ENCODE measurements at places on chromosomes 5 and 9. TPM values are rescaled to one million over a fixed set of nuclear protein-coding genes. Genes with fewer than 3 reads are reported as not detected.

GRCh38 chr9:135526089-135526729 lies 5.0 kb downstream of the LCN1 start:
- no peak for DNase-seq

DNA sequence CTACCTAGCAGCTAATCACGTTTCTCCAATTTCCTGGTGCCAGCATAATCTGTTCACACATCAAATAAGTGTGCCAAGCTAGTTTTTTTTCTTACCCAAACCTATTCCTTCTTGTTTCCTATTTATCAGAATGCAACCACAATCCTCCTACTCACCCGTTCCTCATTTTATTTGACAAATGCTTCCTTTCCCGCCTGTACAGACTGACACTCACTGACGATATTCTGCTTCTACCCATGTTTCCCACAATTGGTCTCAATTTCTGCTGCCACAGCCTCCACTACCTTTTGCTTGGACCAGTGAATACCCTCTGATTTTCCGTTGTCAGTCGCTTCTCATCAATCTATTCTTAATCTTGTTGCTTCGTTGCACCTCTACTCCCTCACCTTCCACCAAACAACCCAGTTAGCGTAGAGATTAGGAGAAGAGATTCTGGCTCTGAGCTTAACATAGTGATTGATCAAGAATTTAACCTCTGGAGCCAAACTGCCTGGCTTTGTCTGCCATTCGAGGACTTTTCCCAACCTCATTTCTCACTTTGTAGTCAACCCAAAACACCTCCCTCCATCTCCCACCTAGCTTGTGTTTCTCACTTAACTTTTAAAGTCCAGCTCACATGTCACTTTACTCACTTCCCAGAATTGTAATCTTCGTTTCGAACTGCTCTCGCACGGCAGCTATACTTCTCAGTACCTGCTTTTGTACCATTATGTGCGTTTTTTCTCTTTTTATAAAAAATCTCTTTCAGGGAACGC lies 729 bp upstream of the TMEM38B start:
- peak; percentile 33 for DNase-seq

DNA sequence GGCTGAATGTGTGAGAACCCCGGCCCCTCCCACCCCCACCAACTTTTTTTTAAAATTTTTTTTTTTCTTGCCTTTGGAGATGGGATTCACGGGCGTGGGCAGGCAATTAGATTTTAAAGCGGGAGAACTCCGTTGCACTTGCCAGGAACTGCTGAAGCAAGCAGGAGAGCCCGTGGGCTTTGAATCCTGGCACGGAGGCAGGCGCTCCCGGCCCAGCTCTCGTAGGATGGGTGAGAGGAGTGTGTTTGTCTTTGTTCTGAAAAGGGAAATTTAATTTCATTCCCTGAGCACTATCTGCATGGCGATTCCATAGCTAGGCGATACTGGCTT lies 54.3 kb upstream of the BOD1 start:
- no peak for DNase-seq

- peak; percentile 86 for DNase-seq
Measured at GRCh38 chr9:122904466-122904822, 715 bp downstream of the RC3H2 start.

- peak; percentile 13 for DNase-seq
Measured at GRCh38 chr5:141155540-141156374, 5.9 kb downstream of the PCDHB6 start.

DNA sequence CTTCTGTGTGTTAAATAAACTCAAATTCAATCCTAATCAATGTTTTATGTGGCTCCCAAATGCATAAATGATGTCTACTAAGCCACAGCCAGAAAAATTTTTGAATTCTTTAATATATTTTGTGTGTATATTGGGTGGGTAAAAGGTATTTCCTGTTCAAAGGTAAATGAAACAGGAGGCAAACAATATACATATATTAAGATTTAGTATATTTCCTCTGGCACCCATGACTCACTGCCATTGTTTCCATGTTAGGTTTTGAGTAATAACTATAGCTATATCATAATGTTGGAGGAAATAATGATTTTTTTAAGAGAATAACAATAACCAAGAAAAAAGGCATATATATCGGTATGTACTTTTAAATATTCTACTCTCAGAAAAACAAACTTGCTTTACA lies 1071.9 kb upstream of the CDH10 start:
- DNase-seq, result no peak

DNA sequence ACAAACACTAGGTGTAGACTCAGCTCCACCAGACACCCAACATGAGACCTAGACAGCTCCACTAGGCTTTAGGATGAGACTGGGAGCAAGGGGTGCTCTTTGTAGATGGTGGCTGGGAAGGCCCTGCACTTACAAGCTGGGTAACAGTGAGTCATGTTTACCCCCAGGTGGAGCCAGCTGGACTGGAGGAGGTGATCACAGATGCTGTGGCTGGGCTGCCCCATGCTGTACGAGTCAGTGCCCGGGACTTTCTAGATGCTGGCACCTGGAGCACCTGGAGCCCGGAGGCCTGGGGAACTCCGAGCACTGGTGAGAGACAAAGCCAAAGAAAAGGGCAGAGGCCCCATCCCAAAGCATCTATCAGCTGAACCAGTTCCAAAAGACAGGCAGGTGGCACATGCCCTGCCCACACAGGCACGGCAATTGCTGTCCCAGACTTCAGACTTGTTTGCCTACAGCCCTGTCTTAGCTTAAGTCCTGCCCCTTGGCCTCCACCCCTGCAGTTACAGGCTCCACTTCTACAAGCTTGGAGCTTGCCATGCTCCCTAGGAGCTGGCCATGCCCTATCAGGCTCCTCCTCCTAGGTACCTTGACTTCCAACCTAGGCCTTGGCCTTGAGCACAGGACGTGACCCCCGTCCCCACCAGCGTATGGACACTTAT lies 2.7 kb downstream of the CCL27 start:
- no peak for DNase-seq

DNA sequence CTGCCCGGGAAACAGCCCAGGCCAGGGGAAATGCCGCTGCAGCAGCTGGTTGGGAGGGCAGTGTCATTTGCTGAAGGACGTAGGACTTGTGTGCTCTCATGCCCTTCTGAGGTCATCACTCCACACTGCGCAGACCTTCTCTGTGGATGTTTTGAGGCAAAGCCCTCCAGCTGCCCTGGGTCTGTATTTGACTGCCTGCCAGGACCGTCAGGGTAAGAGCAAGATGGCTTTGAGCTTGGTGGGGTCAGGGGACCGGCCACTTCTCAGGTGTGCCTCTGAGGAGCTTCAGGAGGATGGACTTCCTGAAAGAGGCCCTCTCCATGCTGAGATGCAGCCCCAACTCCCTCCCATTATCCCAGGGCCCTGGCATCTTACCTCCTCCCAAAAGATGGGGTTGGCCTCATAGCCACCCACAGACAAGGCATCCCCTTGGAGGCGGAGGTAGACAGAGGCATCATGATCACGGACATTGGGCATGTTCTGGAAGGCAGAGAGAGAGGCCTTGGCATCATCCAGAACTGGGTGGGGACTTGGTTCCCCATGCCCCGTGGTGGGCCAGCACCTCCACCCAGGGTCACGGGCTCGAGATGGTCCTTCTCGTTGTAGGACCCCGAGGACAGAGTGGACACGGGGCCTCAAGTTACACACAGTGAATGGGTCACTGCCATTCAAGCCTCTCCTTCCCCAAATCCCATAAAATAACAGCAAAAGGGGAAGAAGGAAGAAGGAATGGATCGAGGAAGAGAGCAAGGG lies 19.4 kb downstream of the SARDH start:
- DNase-seq, result no peak

GRCh38 chr5:149053072-149053695 lies 9.7 kb downstream of the SH3TC2 start:
- DNase-seq, result peak; percentile 11

GRCh38 chr9:89839952-89840351 lies 235.1 kb downstream of the GADD45G start:
- DNase-seq, result no peak

DNA sequence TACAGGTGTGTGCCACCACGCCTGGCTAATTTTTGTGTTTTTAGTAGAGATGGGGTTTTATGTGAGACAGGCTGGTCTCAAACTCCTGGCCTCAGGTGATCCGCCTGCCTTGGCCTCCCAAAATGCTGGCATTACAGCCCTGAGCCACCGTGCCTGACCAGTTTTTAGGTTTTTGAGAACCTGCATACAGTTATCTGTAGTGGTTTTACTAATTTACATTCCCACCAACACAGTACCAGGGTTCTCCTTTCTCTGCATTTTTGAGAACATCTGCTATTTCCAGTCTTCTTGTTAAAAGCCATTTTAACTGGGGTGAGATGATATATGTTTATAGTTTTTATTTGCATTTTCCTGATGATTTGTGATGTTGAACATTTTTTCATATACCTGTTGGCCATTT lies 12.8 kb downstream of the DMXL1 start:
- DNase-seq, result no peak

GRCh38 chr9:23622396-23622795 lies 203.6 kb downstream of the ELAVL2 start:
- DNase-seq, result no peak

- peak; percentile 85 for DNase-seq
Measured at GRCh38 chr5:124996764-124997077, 250.3 kb upstream of the ZNF608 start.

GRCh38 chr9:72871685-72872084 lies 81.2 kb downstream of the ALDH1A1 start:
- peak; percentile 19 for DNase-seq

GRCh38 chr9:69180670-69181069 lies 6.6 kb downstream of the TJP2 start:
- no peak for DNase-seq

GRCh38 chr9:71853084-71853483 lies 57.9 kb downstream of the ABHD17B start:
- no peak for DNase-seq

DNA sequence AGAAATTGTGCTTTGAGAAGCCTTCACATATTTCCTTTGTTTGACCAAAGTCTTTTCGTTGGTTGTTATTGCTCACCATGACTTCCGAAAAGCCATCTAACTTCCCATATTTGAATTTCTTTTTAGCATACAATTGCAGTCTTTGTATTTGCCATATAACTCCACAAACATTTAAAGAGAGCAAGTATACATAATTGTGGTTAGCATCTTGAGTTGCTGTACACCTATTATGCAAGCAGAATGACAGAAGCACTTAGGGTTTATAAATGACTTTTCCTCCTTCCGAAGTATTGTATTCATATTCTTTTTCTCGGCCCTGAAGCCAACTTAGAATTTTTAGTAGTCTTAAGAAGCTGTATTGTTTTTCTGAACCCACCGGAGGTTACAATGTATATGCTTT lies 250.4 kb downstream of the RFK start:
- DNase-seq, result no peak

- no peak for DNase-seq
Measured at GRCh38 chr9:120480707-120481106, 99.3 kb downstream of the CDK5RAP2 start.

GRCh38 chr5:324736-325612 lies 3.5 kb downstream of the AHRR start:
- no peak for DNase-seq

- no peak for DNase-seq
Measured at GRCh38 chr5:154373729-154374179, 72.0 kb upstream of the SAP30L start.

- peak; percentile 57 for DNase-seq
Measured at GRCh38 chr9:36725777-36726356, 153.2 kb downstream of the MELK start.

DNA sequence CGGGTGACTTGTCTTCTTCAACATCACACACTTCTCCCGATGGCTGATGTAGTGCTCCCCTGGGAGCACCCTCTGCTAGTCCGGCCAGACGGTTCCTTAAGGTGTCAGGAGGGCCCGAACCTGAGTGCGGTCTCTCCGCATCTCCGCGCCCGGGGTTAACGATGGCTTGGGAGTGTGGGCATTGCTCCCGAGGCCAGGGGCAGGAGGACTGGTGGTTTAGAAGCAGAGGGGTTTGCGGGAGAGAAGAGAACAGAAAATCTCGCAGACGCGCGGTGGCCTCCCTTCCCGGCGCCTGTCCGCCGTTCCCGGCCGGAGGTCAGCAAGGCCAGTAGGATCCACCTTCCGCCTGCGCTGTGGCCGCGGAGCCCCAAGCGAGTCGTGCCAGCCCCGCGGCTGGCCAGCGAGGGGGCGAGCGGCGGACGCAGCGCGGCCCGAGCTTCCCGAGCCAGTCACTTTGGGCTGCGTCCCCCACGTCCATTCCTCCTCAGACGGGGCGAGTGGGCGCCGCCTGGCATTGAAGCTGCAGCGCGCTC lies 700 bp downstream of the CDO1 start:
- DNase-seq, result peak; percentile 69

- DNase-seq, result peak; percentile 88
Measured at GRCh38 chr5:149837680-149838269, 106.8 kb downstream of the PDE6A start.

DNA sequence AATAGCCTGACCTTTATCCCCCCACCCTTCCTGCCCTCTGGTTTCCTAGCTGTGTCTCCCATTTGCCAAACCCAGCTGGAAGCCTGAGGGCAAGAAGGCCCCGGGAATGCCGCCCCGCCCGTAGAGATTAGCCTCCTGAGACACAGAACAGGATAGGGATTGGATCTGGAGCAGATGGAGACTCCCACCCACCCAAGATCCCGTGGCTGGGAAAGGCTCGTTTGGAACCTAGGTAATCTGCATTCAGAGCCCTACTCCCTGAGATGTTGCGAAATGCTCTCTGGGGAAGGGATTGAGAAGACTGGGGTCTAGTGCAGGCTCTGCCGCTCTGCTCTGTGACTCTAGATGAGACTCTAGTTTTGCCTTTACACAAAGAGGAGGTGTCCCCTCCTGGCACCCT lies 10.9 kb downstream of the AQP3 start:
- DNase-seq, result peak; percentile 11

- DNase-seq, result no peak
Measured at GRCh38 chr9:109886041-109886440, 106.0 kb downstream of the PALM2AKAP2 start.

DNA sequence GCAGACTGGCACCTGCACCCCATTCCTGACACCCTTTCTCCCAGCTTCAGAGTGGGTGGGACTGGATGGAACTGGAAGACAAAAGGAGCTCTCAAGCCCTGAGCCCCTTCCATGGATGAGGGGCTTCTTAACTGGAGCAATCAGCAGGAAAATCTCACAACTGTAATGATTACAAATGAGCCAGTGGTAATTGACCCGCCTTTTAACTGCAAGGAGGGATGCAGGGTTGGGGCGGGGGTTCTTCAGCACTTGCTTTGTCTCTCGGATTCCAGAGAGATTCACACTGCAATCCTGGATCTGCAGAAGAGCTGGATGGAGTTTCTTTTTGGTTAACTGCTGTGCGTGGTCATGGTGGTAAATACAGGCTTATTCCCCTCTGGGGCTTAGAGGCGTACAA lies 160.1 kb upstream of the SHB start:
- DNase-seq, result peak; percentile 75

GRM6 gene
- not detected for total RNA-seq

GPR150 gene
- 0.12 TPM for total RNA-seq

STC2 gene
- total RNA-seq, result 25.3 TPM

ZNF618 gene
- 10.5 TPM for total RNA-seq

DOK3 gene
- 0.93 TPM for total RNA-seq

GABBR2 gene
- not detected for total RNA-seq

KIF12 gene
- 0.59 TPM for total RNA-seq

LCN10 gene
- total RNA-seq, result not detected

CSF1R gene
- not detected for total RNA-seq

SCGB3A2 gene
- not detected for total RNA-seq

RFK gene
- 18.7 TPM for total RNA-seq

CTXN3 gene
- 0.09 TPM for total RNA-seq

SLC35D2 gene
- 18.5 TPM for total RNA-seq

WNT8A gene
- 0.25 TPM for total RNA-seq

ANKRD18B gene
- total RNA-seq, result 14.7 TPM

Measured in neural progenitor cell (in vitro differentiated cells).